Stimulated activated CD8-positive, alpha-beta memory T cell treated with anti-CD3 and anti-CD28 coated beads, Interleukin-4, amount 100 ng/mL, for 4 hours (primary cell): ENCODE measurements at places on chromosomes 5 and 9.

GRCh38 chr5:143065185-143065965, 295.2 kb downstream of the ARHGAP26 start:
- no peak for DNase-seq

DNA sequence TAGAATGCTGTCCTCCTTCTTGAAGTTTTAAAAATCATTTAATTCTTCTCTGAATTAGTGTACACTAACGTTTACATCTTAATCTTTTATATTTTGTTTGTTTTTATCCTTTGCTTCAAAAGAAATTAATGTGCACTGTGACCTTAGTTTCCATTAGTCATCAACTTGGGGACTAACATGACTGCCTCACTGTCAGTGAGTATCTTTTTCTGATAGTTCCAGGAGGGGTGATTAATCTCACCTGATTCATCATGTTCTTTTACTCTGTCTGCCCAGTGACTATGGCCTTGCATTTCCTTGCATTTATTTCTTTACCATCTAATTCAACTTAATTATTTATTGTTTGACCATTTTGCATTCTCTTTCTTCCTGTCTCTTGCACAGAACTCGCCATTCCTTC, 33.4 kb upstream of the NR3C1 start:
- DNase-seq, result no peak

GRCh38 chr5:54713923-54714581, 196.5 kb downstream of the SNX18 start:
- DNase-seq, result no peak

- DNase-seq, result no peak
Measured at GRCh38 chr5:99005506-99005905, 76.7 kb upstream of the CHD1 start.

- DNase-seq, result no peak
Measured at GRCh38 chr9:135673941-135674340, 10.8 kb downstream of the LCN9 start.

DNA sequence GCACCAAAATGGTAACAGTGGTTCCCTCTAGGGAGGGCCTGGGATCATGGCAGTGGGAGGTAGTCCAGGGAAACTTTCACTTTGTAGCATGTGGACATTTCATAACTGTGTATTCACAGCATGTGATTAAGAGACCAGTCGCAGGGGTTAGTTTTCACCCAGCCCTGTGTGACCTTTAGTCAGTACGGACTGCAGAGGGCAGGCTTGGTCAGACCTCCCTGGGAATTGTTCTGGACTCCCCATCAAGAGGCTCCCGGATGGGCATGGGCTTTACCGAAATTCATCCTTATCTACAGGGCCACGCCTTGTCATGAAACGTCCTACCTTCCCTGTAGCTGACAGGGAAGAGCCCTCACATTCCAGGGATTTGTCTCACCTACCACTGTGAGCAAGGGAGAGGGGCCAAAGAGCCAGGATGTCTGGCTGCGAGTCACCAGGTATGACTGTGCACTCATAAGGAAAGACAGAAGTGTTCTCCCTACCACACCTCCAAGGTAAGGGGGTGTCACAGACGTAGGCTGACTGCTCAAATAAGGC, 19.9 kb downstream of the GPX3 start:
- DNase-seq, result no peak
